Stimulated activated CD4-positive, alpha-beta T cell treated with anti-CD3 and anti-CD28 coated beads, TNF-alpha, amount 100 ng/mL, for 4 hours (primary cell): ENCODE measurements at places on chromosomes 11 and 22.

GRCh38 chr11:75445315-75445953 is 12.4 kb upstream of the KLHL35 start:
- DNase-seq = peak; percentile 42

DNA sequence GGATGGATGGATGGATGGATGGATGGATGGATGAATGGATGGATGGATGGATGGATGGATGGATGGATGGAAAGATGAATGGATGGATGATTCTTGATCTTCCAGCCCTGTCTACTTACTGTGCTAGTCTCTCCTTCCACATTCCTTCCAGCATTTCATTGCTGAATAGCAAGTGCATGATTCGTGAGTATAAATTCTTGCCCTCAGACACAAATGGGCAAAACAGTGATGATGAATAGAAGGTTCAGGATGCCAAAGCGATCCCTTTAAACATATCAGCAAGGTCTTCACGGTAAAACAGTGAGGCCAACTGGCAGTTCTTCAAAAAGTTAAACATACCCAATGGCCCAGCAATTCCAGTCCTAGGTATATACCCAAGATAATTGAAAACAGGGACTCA is 400.2 kb downstream of the MN1 start:
- no peak for DNase-seq

DNA sequence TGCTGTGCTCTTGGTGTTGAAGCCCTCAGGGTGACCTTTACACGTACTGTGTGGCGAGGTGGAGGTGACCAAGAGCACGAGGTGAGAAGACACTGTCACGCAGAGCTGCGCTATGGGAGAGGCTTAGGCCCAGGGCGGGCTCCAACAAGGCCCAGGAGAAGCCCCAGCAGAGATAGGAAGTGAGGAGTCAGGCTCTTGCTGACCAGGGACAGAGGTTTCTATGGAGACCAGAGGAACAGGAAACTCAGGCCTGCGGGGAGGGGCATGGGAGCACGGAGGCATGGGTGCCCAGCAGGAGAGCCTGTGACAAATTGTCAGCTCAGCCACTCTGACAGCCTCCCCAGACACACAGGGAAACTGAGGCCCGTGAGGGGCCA is 15.8 kb downstream of the DGKZ start:
- DNase-seq = no peak

DNA sequence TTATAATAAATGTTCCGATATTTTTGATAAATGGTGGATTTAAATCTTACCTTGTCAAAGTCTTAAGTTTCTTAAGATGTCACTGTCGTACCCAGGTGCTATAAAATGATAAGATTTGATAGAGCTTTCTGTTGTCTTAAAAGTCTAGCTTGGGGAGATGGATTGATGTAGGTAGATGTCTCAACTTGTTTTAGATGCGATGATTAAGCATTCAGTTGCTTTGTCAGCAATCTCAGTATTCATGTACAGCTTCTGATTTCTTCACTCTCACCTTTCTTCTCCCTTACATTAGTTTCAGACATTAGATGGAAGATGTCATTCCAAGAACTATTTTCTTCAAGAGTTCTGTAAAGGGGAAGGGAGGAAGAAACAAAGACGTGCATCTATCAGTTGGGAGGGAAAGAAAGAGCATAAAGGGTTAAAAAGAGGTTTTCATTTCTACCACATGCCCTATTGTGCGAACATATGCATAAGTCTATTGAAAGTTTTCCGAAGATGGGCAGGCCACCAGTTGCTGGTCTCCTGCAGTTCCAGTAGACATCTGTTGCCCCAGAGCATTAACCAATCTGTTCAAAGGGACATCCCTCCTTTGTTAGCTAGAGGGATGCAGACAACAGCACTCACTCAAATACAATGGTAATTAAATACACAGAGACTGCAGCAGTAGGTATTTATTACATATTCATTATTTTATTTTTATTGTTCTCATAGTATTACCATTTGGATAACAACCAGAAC is 38.4 kb downstream of the ZC3H12C start:
- no peak for DNase-seq

- no peak for DNase-seq
These were observed 72.1 kb downstream of the SEZ6L start for GRCh38 chr22:26241361-26241760.
